ENCODE measurements at places on chromosomes 11 and 22.

DNA sequence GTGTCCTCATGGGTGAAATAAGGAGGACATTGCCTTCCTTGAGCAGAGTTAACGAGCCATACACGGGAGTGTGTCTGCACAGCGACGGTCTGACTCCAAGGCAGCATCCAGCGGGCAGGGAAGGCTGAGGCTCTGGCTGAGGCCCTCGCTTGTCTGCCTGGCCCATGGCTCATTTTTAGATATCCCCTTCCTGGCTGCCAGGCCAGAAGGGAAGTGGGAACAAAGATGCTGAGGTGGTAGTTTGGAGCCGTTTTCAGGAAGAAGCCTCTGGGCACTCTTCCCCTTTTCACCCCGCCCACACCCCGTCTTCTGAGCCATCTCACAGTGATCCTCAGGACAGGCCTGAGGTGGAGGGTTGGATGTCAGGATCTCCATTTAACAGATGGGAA, 3.0 kb upstream of the SLCO2B1 start:
- no peak for DNase-seq

DNA sequence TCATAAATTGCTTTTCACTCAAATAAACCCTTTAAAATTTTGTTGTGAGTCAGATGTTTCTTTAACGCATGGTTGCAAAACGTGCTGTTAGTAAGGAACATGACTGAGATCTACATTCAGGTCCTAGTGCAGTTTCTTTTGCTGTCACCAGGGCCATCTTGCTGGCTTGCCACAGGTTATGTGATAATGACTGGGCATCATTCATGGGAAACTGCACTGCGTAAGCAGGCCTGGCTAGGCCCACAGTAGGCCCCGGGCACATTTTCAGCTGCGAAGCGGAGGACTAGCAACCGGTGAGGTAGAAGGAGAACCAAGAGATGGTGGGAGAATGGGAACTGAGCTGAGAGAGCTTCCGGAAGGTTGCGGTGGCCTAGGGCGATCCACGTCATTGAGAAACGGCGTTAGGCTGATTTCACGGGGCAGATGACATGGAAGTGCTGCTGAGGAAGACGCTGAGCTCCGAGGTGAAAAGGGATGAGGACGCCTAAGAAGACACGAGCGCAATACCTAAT, 3.2 kb upstream of the KLHDC7B start:
- no peak for DNase-seq

DNA sequence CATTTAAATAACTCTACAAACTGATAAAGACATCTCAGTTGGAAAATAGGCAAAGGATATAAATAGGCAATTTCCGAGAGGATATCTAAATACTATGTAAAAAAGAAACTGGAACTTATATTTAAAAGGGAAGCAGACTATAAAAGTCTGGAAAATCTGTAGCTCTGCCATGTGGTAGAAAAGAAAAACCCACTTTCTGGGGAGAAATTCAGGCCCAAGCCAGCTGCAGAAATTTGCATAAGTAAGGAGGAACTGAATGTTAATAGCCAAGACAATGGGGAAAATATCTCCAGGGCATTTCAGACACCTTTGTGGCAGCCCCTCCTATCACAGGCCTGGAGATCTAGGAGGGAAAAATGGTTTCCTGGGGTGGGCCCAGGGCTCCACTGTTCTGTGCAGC, 97.8 kb upstream of the ZBED5 start:
- no peak for DNase-seq

- DNase-seq = no peak
These were observed 38.3 kb upstream of the CCDC34 start for GRCh38 chr11:27401280-27401832.

DNA sequence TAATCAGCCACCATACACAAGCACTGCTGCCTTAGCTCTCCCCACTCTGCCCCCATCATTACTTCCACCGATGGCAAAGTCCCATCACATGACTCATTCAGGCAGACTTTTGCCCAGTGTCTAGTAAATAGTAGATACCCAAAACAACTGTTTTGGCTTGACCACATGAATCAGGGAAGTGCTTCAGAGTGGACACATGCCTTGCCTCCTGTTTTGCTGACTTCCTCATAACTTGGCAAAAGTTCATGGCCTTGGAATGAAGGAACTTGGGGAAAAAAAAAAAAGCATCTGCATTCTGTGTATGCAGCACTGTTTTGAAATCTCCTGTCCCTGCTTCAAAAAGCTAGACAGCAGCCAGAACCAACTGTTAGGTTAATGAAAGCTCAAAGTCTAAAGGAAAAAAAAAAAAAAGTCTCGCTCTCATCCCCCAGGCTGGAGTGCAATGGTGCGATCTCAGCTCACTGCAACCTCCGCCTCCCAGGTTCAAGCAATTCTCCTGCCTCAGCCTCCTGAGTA, 335.3 kb downstream of the FAM181B start:
- DNase-seq = peak; percentile 20

GRCh38 chr11:73274722-73275380, 2.7 kb downstream of the P2RY6 start:
- no peak for DNase-seq

- DNase-seq = peak; percentile 84
These were observed 1.0 kb upstream of the SESN3 start for GRCh38 chr11:95231881-95232605.
